ENCODE measurements at places on chromosomes 4 and X.

DNA sequence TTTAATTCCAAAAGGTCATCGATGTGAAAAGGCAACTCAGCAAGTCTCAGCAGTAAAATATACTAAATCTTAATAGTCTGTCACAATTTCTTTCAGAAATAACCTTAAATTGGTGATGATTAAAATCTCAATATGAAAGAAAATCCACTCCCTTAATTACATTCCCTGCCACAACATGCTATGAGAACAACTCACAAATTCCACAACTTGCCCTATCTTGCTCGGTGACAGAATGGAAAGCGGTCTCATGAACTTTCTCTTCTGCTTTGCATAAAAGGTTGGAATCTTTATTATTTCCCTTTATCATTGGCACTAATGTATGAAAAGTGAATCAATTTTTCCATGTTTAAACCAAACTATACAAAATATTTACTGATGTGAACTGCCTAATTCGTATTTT, 380.8 kb downstream of the TMA16 start:
- no peak for DNase-seq

GRCh38 chr4:41594432-41594831, 56.5 kb downstream of the LIMCH1 start:
- no peak for DNase-seq

GRCh38 chrX:36869457-36869856, 138.7 kb upstream of the FAM47C start:
- no peak for DNase-seq

DNA sequence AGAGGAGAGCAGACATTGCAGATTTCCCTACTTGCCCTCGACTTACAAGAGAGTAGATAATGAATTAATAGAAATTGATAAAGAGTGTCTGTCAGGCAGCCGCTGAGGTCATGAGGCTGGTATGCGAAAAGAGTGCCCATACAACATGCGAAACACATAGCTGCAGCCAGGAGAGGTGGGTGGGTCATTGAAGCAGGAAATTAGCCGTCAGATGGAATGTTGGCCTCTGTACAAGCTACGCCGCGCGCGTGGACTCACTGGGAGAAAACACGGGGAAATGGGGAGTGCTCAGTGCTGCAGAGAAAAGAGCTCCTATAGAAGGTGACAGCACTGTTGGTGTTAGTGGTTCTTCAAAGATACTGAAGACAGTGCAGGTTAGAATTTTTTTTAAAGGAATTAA, 125.1 kb downstream of the RAPGEF2 start:
- peak; percentile 85 for DNase-seq

- DNase-seq: no peak
These were observed 9.3 kb downstream of the CNGA2 start for GRCh38 chrX:151743651-151744470.

GRCh38 chr4:168853770-168854169, 156.3 kb downstream of the CBR4 start:
- no peak for DNase-seq

GRCh38 chrX:11406109-11406765, 113.0 kb downstream of the AMELX start:
- no peak for DNase-seq

GRCh38 chrX:145502670-145503069, 255.4 kb downstream of the SPANXN1 start:
- no peak for DNase-seq

GRCh38 chrX:41703574-41704029, 14.8 kb downstream of the GPR34 start:
- DNase-seq: no peak

GRCh38 chrX:124534536-124534935, 188.2 kb downstream of the SH2D1A start:
- no peak for DNase-seq

DNA sequence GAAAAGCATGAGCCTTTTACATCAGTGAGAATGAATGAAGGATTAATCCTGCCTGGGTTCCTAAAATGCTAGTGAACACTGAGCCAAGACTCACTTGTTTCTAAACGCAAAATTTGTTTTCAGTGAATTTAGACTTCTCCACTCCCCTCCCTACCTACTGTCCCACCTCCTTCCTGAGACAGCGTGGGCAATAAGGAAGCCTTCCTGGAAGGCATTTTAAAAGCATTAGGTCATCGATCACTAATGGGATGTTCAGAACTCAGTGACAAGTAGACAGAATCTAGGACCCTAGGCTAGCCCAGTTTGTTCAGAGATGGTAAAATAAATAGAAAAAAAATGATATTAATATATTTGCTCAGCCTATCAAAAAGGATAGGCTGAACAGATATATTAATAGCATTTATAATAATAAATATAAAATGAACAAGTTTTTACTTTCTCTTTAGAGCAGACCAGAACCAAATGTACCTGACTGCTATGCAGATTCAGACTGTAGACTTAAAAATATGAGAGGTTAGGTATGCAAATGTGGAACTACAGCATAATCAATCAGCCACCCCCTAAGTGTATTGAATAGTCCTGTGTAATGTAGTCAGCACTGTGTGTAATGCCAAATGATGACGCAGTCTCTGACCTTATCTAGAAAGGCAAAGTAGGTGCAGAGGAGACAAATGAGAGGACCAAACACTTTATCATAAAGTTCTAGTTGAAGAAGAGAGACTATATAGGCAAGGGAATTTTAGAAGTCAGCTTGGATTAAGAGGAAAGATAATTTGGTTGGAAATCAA, 331.1 kb downstream of the GPAT3 start:
- DNase-seq: no peak

DNA sequence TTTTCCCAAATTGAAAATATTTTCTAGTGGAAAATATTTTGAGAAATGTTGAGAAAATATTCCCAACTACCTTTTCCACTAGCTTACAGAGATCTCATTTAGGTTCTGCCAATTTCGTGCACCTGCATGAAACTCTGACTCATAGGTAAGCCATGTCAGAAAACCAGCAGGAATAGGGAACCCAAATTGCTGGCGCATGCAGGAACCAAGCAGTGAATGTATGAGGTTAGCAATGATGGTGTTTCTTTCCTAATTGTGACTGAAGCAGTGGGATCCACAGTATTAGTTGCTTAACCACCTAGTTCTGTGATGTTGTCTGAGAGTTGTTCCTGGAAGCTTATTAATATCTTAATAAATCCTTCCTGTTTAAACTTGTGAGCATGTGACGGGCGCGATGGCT, 381.0 kb upstream of the TRAM1L1 start:
- no peak for DNase-seq

DNA sequence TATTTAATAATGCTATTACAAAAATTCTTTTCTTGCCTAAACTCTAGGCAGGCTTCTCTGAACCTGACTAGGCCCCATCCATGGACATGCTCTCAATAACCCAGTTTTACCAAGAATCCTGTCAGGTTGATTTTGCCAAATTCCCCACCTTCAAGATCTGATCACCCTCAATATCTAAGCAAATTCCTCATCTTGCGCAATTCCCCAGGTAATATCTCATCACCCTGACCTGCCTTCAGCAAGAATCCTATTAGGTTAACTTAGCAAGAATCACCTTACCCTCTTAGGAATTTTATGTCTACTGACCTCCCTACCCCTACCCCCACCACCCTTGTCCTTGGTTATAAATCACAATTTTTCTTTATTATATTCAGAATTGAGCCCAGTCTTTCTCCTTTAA, 579.1 kb downstream of the C4orf33 start:
- DNase-seq: no peak

GRCh38 chrX:38061335-38061734, 55.0 kb downstream of the SYTL5 start:
- DNase-seq: peak; percentile 74

GRCh38 chrX:151000861-151001331, 17.8 kb downstream of the HMGB3 start:
- no peak for DNase-seq

DNA sequence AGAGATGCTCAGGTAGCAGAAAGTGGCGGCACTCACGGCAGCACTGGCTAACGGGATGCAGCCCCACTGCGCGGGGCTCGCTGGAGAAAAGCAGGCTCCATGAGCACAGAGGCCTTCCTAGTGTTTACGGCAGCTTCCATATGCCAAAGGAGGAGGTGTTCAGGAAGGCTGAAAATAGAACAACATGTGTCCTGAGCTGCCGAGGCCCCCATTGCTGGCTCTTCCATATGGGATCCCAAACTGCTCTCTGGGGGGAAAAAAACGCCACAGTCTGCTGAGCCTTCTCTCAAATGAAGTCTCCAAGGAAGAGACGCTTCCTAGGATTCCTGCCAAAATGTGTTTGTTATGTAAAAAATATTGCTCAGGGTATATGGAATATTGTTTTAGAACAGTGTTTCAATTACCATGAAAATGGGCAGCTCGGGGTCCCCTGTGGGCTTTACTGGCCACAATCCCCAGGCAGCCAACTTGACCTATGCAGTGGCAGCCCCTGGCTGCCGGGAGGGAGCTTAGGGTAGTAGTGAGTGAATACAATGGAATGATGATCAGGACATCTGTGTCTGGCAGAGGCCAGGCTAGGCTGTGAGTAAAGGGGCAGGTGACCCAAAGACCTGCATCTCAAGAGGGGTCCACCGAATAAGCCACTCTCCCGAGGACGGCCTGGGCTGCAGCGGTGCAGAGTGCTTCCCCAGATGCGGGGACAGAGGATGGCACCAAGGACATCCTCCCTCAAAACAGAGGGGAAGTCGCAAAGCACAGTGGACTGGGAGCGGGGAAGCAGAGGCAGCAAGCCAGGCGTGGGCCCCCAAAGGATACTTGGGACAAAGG, 170.1 kb downstream of the AFAP1 start:
- no peak for DNase-seq

Data from HT1080 (cell line).